CD8-positive, alpha-beta memory T cell (primary cell): ENCODE measurements at places on chromosomes 13 and 19. TPM values are rescaled to one million over a fixed set of nuclear protein-coding genes. Genes with fewer than 3 reads are reported as not detected.

DACT3 gene
- 2.5 TPM for total RNA-seq

FFAR2 gene
- total RNA-seq, result not detected

KLHL26 gene
- total RNA-seq, result 12.8 TPM

ZNF709 gene
- total RNA-seq, result 2.5 TPM

COMP gene
- not detected for total RNA-seq

FCER2 gene
- 1.6 TPM for total RNA-seq

SHANK1 gene
- not detected for total RNA-seq

YJEFN3 gene
- total RNA-seq, result 7.5 TPM

GIPC1 gene
- 36.7 TPM for total RNA-seq

S1PR5 gene
- 1.5 TPM for total RNA-seq

RNF113B gene
- not detected for total RNA-seq

ZNF808 gene
- total RNA-seq, result 31.9 TPM

GJB6 gene
- 7.3 TPM for total RNA-seq

TPM4 gene
- 270 TPM for total RNA-seq

MBD3L3 gene
- total RNA-seq, result not detected

MTUS2 gene
- not detected for total RNA-seq

TUBA3C gene
- total RNA-seq, result not detected

PPP1R13L gene
- 3.9 TPM for total RNA-seq
